ENCODE measurements at places on chromosomes 6 and 20. TPM values are rescaled to one million over a fixed set of nuclear protein-coding genes. Genes with fewer than 3 reads are reported as not detected.

SLC26A8 gene
- not detected for total RNA-seq

DNA sequence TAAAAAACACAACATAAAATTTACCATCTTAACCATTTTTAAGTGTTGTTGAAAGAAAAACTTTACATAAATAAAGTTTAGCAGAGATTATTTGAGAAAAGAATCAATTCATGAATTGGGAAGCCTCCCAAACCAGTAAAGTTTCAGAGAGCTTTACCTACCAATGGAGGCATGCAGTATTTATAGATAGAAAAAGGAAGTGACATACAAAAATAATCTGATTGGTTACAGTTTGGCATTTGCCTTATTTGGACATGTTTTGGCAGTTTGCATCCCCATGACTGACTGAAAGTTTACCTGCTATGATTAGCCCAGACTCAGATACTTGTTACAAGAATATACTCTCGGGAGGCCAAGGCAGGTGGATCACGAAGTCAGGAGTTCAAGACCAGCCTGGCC is 3.7 kb upstream of the CMTR1 start:
- H3K36me3 ChIP-seq: peaks cover 7% of the 10 kb centered on the region
- no peak overlapping the region for H3K4me3 ChIP-seq
- no peak overlapping the region for H3K27ac ChIP-seq
- DNase-seq: no peak
- H3K27me3 ChIP-seq: peaks cover 11% of the 10 kb centered on the region
- peaks cover 10% of the 10 kb centered on the region for H3K4me1 ChIP-seq

SSR1 gene
- total RNA-seq: 129 TPM

- H3K4me1 ChIP-seq: peaks cover 3% of the 10 kb centered on the region
- DNase-seq: no peak
- no peak overlapping the region for H3K27ac ChIP-seq
- no peaks in the 10 kb centered on the region for H3K27me3 ChIP-seq
- H3K36me3 ChIP-seq: no peaks in the 10 kb centered on the region
Observed at GRCh38 chr6:121498481-121499276, 63.2 kb downstream of the GJA1 start.

PNRC1 gene
- total RNA-seq: 85.6 TPM

DNA sequence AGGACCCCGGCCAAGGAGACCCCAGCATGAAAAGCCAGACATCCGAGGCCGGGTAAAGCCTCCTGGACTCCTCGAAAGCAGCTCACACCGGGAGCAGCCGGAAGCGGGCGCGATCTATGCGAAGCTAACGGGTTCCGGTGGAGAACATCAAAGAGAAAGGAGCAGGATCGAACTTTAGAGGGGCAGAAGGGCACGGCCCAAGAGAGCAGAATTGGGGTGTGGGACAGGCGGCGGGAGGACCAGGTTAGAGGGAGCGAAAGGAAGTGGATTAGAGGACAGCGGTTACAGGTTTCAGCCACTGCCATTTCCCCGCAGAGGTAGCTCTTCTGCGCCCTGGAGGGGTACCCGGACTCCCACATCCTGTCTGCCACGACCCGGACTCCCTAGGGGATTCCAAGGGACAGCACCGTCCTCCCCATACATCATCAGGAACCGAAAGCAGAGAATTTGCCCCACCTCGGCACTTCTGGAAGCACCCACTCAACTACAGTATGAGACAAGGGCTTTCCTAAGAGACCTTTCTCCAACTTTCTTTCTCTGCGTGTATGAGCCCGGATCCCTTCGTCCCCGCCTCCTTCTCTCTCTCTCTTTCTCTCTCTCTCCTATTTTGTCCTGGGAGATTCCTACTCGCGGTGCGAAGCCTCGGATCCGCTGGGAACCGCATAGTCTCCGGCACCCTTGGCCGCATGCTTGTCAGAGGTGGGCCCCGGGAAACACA is 507 bp upstream of the VGLL2 start:
- peaks cover 8% of the 10 kb centered on the region for H3K4me1 ChIP-seq
- H3K27ac ChIP-seq: no peak overlapping the region
- peak; percentile 43 for DNase-seq
- H3K27me3 ChIP-seq: peaks cover 72% of the 10 kb centered on the region

GRCh38 chr6:101394936-101395335 is 1.4 kb downstream of the GRIK2 start:
- peaks cover 51% of the 10 kb centered on the region for H3K27me3 ChIP-seq
- no peaks in the 10 kb centered on the region for H3K36me3 ChIP-seq
- no peaks in the 10 kb centered on the region for H3K4me1 ChIP-seq
- H3K4me3 ChIP-seq: no peak overlapping the region
- no peak for DNase-seq
- H3K27ac ChIP-seq: no peak overlapping the region

- peak overlapping the region; percentile 84 for H3K27ac ChIP-seq
- peak overlapping the region; percentile 43 for H3K4me3 ChIP-seq
- no peaks in the 10 kb centered on the region for H3K27me3 ChIP-seq
- H3K4me1 ChIP-seq: peaks cover 54% of the 10 kb centered on the region
Observed at GRCh38 chr6:5302995-5303622, 41.8 kb downstream of the FARS2 start.

Measured in activated CD4-positive, alpha-beta T cell treated with anti-CD3 and anti-CD28 coated beads for 36 hours (primary cell).